ENCODE measurements at places on chromosomes 3 and 15.

GRCh38 chr3:58965865-58966264 is 84.0 kb downstream of the CFAP20DC start:
- no peak for DNase-seq

GRCh38 chr15:70354346-70354905 is 256.7 kb upstream of the TLE3 start:
- DNase-seq = no peak

GRCh38 chr3:120077731-120078130 is 16.5 kb downstream of the GSK3B start:
- no peak for DNase-seq

DNA sequence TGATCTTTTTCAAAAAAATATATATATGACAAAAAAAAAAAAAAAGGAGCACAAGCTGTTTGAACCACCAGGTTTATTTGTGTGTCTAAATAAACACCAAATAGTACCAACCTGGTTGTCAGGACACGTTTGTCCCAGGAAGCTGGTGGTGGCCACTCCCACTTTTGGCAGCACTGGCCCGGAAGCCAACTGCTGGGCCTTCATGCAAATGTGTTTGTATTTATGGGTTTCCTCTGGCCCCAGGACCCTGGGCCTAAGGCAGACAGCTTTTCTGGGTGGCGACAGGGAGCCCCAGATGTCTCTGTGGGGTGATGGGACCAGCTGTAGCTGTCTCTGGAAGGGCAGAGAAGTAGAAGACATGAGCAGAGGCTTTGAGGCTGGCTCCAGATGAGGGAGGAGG is 31.6 kb downstream of the PRKCD start:
- no peak for DNase-seq

- DNase-seq = no peak
Measured at GRCh38 chr15:86877171-86877631, 797.5 kb downstream of the AGBL1 start.

- DNase-seq = peak; percentile 44
Measured at GRCh38 chr15:42704492-42704926, 32.4 kb downstream of the CDAN1 start.

DNA sequence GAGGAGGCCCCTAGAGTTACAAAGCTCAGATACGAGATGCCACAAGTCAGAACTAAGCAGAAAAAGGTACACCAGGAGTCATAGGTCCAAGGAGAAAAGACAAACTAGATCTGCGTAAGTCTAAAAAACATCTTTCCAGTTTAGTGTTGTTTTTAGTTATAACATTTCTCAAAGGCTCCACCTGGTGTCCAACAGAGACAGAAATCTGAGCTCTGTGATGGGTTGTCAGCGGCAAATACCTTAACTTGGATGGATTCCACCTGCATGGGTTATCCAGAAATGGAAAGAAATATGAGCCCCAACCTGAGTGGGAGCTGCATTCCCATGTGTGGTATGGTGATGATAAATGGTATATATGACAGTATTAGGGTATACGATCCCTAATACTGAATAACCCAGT is 238.6 kb upstream of the CHRM5 start:
- peak; percentile 3 for DNase-seq

DNA sequence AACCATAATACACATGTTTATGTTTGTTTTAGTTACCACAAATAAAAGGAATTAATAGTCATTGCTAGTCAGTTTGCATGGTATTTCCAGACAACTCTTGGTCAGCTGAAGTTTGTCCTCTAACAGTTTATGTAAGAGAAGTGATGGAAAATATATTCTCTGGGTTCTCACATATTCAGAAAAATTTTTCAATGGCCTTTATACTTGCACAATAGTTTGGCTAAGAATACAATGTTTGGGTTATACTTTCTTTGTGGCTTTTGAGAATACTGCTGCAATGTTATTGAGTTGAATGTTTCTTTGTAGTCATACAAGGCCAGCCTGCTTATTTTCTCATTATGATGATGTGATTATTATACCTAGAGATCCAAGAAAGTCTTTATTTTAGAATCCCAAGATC is 133.9 kb downstream of the RAP2B start:
- DNase-seq = no peak

- DNase-seq = no peak
Measured at GRCh38 chr3:188468662-188469061, 314.7 kb downstream of the LPP start.
